ENCODE measurements at places on chromosomes 13 and 19.

GRCh38 chr19:11418549-11419506 is at the start of gene RGL3:
RGL3 (minus strand) TSS chr19:11419314; CDS start chr19:11419278, 36 bp downstream.
- no peak for DNase-seq

DNA sequence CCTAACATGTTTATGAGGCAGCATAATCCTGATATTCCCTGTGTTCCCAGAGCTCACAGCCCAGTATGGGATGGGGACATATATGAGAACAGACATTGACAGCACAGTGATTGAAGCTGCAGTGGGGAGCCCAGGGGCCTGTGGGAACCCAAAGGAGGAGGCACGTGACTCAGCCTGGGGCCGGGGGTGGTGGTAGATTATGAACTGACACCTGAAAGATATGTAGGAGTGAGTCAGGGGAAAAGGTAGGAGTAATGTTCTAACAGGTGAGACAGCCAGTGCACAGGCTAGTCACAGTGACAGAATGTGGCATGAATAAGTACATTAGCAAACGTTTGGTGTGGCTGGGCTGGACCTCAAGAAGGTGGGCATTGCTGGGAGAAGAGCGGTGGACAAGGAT is 29.0 kb downstream of the CKM start:
- DNase-seq = no peak

DNA sequence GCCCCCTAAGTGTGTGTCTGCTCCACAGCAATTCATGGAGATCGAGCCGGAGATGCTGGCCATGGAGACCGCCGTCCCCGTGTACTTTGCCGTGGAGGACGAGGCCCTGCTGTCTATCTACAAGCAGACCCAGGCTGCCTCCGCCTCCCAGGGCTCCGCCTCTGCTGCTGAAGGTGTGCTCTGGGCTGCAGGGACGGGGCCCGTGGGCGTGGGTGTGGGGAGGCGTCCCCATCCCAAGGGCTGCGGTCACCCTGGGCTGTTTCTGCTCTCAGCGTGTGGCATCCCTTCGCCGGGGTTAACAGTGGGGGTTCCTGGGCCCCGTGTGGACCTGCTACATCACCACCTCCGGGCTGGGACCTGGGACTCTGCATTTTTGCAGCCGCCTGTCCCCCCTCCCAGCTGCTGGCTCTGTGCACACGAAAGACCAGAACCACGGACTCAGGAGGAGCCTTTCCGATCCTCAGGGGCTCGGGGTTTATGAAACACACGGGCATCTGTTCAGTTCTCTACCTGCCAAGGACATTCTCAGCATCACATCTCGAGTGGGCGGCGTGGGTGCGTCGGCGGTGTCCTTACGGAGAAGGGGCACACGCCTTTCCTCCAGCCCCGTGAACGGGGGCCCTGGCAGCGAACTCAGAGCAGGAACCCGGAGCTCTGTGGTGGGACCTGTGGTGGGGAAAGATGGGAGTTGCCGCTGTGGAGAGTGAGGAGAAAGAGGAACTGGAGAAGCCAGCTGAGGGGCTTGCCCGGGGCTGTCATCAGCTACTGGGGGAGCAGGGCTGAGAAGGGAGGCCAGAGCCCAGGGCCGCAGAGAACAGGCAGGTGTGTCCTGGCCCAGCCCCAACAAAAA is 7.8 kb downstream of the NCLN start:
- DNase-seq = no peak

- DNase-seq = no peak
These were observed 3.6 kb downstream of the F2RL3 start for GRCh38 chr19:16892436-16892835.

- DNase-seq = no peak
These were observed 325.9 kb downstream of the NDFIP2 start for GRCh38 chr13:79806821-79807220.

DNA sequence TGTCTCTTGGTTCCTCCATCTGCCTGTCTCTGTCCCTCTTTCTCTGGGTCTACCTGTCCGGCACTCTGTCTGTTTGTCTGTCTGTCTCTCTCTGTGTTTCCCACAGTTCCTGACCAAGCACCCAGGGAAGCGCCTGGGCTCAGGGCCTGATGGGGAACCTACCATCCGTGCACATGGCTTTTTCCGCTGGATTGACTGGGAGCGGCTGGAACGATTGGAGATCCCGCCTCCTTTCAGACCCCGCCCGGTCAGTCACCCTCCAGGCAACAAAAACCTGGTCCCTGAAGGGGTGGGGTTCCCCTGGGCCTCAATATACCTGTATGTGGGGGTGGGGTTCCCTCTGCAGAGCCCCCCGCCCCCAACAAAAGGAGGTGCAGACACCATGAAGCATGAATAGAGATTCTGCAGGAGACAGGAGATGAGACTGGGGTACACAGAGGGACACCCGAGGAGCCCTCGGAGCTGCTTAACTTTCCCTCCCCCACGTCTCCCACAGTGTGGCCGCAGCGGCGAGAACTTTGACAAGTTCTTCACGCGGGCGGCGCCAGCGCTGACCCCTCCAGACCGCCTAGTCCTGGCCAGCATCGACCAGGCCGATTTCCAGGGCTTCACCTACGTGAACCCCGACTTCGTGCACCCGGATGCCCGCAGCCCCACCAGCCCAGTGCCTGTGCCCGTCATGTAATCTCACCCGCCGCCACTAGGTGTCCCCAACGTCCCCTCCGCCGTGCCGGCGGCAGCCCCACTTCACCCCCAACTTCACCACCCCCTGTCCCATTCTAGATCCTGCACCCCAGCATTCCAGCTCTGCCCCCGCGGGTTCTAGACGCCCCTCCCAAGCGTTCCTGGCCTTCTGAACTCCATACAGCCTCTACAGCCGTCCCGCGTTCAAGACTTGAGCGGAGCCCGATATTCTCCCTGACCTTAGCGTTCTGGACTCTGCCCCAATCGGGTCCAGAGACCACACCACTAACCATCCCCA is 2.6 kb upstream of the CACNG7 start:
- DNase-seq = no peak

Measured in CMK (cell line).